ENCODE measurements at places on chromosomes 5 and 9.

DNA sequence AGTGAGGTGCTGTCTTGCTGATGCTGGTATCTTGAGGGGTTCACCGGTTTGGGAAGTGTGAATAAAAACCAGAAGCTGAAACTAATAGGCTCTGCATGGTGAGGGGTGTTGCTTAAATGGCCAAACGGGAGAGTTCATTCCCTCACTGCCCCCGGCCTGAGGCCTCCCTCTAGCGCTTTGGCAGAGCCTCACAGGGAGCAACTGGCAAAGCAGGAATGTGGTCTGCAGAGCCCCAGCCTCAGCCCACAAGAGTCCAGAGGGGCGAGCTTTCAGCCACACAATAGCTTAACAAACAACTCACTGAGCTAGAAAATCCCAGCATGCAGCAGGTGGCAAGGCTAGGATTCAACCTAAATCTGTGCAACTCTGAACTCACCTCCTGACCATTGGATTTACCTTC lies 234.8 kb downstream of the MED10 start:
- peak; percentile 3 for DNase-seq

DNA sequence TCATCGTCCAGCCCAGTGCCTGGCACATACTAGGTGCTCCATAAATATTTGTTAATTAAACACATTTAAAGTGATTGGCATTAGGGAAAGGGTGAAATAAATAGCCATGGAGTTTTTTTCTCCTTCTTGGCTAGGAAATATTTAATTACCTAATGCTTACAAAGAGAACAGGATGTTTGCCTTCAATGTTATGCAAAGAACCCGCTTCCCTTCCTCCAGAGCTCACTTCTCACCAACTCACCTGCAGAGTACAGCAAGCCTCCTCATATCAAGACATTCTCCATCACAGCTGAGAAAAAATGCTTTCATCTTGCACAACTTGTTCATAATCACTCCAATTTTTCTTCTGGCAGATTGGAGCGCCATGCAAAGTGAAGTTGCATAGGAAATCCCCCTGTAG lies 161.7 kb upstream of the STK32A start:
- no peak for DNase-seq

DNA sequence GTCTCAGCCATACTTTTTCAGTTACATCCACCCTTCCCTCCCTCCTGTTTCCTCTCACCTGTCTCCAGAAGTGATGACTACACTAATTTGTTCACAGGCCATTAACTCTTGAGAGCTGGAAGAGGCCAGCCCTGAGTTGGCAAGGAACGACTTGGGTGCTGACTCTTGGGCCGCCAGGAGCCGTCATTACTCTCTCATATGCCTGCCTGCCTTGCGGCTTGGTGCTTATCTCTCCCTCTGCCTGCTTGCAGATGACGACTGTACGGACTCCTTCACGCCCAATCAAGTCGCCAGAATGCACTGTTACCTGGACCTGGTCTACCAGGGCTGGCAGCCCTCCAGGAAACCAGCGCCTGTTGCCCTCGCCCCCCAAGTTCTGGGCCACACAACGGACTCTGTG lies 66.1 kb downstream of the PAPPA start:
- DNase-seq, result no peak

DNA sequence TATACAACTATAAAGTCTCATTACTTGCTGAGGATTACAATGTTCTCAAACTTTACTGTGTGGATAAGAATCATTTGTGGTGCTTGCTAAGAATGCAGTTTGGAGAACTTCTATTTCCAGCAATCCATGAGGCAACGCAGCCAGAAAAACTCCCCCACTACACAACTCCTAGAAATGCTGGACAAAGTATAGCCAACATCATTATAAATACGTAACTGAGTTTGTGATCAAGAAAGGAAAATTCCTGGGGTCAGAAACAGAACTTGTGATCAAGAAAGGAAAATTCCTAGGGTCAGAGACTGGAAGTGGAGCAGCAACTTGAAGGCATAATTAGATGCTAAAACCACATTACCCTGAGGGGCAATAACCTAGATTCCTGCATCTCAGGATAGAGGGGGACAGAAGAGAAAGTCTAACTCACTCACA lies 81.1 kb downstream of the MAT2B start:
- no peak for DNase-seq

DNA sequence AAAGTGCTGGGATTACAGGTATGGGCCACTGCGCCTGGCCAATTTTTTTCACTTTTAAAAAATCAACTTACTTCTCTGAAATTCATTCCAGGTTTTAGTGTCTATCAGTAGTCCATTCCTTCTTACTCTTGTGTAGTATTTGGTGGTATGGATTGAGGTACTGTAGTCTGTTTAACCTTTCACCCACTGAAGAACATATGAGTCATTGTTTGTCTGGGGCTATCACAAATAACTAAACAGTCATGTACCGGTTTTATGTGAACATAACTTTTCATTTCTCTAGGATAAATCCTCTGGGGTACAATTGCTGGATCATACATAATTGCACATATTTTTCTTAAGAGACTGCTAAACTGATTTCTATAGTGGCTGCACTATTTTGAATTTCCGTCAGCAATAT lies 1188.0 kb upstream of the CDH9 start:
- no peak for DNase-seq
